ENCODE measurements at places on chromosomes 11 and 22.

- no peak for DNase-seq
Observed at GRCh38 chr11:35100013-35100383, 39.0 kb upstream of the CD44 start.

GRCh38 chr22:42770448-42770726, 49.7 kb upstream of the A4GALT start:
- no peak for DNase-seq

GRCh38 chr22:39721206-39722031, 150.9 kb downstream of the CACNA1I start:
- DNase-seq = no peak

DNA sequence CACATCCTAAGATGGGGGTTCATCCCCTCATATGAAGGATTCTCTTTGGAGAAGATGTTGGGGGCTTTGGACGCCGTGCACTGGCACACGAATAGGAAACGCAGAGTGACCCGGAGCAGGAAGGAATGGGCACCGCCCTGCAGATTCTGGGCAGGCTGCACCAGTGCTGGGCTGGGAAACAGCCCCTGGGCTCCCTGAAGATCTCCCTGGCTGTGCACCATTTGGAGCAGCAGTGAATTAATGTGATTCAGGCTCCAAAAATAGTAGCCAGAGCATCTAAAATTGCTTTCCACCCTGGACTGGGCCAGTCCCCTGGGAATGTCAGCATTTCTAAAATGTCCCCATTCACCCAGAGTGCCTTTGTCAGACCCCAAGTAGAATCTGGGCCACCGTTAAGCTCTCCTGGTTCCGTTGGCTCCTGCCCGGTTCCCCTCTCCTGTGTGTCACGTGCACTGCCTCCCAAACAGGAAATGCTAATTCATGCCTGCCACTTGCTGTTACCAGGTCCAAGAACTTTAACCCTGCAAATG, 18.6 kb downstream of the IRAG1 start:
- DNase-seq = no peak

- no peak for DNase-seq
Observed at GRCh38 chr11:57255618-57256017, 18.6 kb upstream of the APLNR start.

DNA sequence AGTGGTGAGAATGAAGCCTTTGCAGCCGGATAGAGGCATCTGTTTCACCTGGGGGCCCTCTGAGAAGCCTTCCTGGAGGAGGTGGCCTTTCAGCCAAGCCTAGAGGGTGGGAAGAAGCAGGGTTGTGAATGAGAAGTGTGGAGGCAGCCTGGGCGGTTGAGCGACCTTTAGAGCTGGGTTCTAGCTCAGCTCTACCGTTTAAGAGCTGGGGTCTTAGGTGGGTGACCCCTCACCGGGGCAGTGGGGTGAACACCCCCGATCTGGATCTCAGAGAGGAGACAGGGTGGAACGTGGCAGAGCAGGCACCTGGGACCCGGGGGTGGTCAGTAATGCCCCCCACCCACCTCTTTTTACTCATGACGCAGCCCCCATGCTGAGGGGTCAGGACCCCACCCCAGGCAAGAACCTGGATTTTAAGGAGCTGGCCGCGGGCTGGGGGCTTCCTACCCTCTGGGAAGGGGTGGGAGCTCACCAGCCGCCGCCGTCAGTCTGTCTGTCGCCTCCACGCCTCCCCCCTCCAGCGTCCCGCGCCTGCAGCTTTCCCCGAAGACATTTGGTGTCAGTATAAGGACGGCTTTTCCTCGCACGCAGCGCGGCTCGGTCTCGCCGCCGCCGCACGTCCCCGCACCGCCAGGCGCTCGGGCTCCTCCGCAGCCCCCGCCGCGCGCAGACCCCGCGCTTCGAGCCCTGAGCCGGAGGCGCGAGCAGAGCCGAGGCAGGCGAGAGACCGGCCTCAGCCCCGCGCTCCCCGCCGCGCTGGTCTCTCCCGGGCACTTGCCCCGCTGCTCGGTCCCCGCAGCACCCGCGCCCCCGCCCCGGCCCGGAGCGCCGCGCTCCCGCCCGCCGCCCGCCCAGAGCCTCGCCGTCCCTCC, 13.3 kb upstream of the CACNA1I start:
- DNase-seq = peak; percentile 42

GRCh38 chr22:38106814-38107578, 3.5 kb downstream of the BAIAP2L2 start:
- no peak for DNase-seq

- DNase-seq = no peak
Observed at GRCh38 chr11:6334806-6335205, 14.5 kb upstream of the CAVIN3 start.

GRCh38 chr11:67699521-67699920, 25.1 kb upstream of the ALDH3B2 start:
- no peak for DNase-seq

GRCh38 chr11:116267146-116267545, 505.6 kb downstream of the BUD13 start:
- DNase-seq = no peak

DNA sequence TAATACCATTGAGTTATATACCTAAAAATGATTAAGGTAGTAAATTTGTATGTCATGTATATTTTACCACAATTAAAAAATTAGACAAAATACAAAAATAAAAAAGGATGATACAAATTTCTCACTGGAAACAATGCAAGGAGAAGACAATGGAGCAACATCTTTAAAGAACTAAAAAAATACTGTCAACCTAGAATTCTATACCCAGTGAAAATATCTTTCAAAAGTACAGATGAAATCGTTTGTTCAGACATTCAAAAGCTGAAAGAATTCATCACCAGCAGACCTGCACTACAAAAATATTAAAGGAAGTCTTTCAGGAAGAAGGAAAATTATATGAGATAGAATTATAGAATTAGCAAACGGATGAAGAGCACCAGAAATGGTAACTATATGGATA, 9.8 kb upstream of the ASCL2 start:
- DNase-seq = no peak

- DNase-seq = no peak
Observed at GRCh38 chr11:77467993-77468392, 5.9 kb downstream of the PAK1 start.

GRCh38 chr11:116721988-116722387, 50.8 kb downstream of the BUD13 start:
- DNase-seq = no peak

- DNase-seq = no peak
Observed at GRCh38 chr11:42058794-42059193, 599.3 kb upstream of the LRRC4C start.

DNA sequence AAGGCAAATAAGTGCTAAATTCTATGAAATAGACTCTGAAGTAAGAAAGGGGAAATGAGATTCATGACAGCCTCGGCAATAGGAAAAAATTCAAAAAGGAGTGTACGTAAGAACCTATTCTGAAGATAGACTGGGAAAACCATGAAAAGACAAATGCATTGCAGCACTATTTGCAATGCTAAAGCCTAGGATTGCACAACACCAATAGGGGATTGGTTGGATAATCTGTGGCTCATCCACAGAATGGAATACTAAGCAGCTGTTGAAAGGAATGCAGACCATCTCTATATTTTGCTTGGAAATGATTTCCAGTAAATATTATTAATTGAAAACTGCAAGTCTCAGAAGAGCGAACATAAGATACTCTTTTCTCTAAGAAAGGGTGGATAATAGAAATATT, 91.7 kb upstream of the CLMP start:
- DNase-seq = no peak

- no peak for DNase-seq
Observed at GRCh38 chr11:95485115-95485900, 254.3 kb upstream of the SESN3 start.

- no peak for DNase-seq
Observed at GRCh38 chr11:85961930-85962363, 106.8 kb downstream of the CCDC83 start.

GRCh38 chr11:18329196-18329870, 7.0 kb downstream of the GTF2H1 start:
- DNase-seq = no peak

DNA sequence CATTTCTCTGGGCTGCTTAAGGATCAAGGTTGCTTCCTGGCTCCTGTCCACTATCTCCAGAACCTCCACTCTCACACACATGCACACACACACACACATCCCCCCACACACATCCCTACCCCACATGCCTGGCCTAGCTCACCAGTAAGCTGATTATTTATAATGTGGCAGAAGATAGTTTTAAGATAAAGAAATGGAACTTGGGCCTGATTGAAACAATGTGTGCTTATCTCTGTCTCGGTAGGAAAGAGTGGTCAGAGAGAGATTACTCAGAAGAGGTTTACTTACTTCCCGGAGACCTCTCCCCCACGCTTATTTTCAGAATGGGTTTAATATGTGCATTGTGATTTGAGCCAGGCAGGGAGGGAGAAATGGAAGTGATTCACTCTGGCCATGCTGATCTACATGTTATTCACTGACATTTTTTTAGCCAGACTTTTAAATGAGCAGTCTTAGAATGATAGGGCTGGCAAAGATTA, 422.4 kb downstream of the TENM4 start:
- no peak for DNase-seq

- no peak for DNase-seq
Observed at GRCh38 chr22:44545773-44546172, 47.7 kb upstream of the RTL6 start.

DNA sequence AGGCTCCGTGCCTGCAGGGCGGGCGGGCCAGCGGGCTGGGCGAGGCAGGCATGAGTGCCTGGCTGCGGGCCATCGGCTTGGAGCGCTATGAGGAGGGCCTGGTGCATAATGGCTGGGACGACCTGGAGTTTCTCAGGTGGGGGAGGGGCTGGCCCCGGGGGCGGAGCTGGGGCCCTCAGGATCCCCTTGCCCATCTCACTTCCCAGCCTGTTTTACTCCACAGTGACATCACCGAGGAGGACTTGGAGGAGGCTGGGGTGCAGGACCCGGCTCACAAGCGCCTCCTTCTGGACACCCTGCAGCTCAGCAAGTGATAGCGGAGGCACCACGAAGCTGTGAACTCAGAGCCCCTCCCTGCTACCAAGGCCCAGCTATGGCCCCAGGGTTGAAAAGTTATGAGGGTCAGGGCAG, 5.9 kb downstream of the PHOX2A start:
- no peak for DNase-seq

GRCh38 chr11:128629516-128630106, 42.3 kb upstream of the ETS1 start:
- DNase-seq = no peak

DNA sequence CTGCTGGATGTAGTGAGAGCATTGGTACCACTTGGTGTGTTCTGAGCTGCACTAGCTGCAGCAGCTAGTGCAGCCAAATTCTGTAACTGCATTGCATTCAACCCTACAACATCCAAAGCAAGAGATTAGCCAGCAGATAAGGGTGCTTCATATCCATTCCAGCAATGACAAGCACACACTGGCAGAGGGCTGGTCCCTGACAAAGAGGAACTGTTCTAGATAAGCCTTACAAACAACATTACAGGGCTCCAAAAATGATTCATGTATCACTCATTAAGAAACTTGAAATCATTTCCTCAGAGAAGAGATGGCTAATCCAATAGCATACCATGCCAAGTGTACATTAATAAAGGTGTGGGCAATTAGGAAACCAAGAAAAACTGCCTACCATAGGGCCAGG, 28.4 kb upstream of the RAPSN start:
- no peak for DNase-seq

DNA sequence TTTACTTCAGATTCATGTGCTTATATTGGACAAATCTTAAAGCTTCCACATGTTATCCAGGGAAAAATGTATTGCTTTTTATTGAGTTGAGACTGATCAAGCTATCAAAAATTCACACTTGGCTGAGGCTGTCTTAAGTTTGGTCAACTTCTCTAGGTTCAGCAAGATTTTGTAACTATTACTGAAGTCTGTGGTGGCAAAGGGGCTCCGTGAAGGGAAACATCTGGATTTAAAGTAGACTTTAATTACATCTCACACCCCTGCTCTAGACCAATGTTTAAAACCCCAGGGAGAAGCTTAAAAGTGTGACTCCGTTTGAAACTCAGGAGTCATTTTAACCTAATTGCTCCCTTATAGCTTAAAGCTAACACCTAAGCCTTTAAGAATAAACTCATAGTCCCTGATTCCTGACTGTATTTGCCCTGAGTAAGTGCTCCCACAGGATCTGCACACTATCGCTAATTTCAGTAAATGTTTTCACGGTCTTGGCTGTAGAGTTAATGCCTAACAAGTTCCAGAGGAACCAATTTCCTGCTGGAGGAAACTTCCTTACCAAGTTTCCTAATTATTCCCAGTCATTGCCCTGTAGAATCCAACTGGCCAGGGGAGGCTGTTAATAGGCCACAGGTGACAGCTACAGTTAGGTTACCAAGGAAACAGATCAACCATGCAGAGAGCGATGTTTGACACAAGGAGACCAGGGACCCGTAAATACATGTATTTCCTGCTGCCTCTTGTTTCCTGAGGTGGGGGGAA, 40.5 kb downstream of the OR10A6 start:
- DNase-seq = no peak

GRCh38 chr11:120186774-120187591, 23.8 kb upstream of the OAF start:
- DNase-seq = no peak

GRCh38 chr11:12968826-12969225, 40.3 kb upstream of the RASSF10 start:
- no peak for DNase-seq

DNA sequence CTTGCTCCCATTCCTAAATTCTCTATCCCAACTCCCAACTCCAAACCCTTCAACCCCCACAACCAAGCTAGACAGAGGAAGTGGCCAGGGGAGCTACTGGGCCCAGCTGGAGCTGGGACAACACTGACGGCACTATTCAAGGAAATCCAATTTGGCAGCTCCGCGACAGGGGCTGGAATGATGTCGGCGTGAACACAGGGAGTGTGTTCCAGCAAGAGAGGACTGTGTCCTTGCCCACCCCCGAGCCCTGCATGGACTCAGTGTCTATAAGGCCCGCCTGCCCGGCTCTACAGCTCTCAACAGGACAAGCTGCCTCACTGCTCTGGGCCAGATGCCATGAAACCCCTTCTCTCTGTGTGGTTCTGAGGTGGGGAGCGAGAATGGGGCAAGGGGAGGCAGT, 11.3 kb downstream of the PCSK7 start:
- no peak for DNase-seq

DNA sequence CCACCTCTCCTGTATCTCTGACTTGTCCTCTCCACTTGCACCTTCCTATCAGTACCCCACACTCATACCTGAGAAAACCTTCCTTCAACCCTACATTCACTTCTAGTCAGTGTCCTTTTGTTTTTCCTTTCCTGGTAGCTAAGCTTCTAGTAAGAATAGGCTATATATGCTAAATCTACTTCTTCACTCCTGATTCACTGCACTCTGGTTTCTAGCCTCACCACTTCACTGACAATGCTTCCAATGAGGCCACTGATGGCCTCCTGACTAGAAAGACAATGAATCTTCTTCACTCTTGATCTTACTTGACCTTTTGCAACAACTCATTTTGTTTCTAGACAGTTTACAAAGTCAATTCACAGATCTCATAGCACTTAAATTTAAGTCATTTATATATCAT, 52.0 kb downstream of the RELT start:
- no peak for DNase-seq

GRCh38 chr22:18970176-18970947, 34.3 kb upstream of the PRODH start:
- no peak for DNase-seq

DNA sequence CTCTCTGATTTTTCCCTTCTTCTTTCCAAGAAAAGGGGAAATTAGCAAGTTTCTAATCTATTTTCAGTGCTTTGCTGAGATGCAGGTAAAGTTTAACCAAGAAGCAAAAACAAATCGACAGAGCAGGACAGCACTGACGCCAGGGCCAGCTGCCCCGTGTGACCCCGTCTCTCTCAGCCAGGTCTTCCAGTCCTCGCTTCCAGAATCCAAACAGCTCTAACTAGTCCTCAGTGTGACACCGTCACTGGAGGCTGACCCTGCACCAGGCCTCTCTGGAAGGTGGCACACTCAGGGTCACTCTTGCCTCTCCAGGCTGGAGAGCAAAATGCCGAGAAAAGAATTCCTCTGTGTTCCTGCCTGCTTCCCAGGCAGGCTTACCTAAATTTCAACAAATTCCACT, 44.8 kb downstream of the SHANK2 start:
- DNase-seq = no peak

Measured in activated CD4-positive, alpha-beta T cell treated with anti-CD3 and anti-CD28 coated beads for 24 hours (primary cell).